Activated CD4-positive, alpha-beta memory T cell treated with anti-CD3 and anti-CD28 coated beads, Interleukin-2, amount 10 ng/mL, durations not matched to agents 7 days and 5 days (primary cell): ENCODE measurements at places on chromosomes 1 and 21. TPM values are rescaled to one million over a fixed set of nuclear protein-coding genes. Genes with fewer than 3 reads are reported as not detected.

DNA sequence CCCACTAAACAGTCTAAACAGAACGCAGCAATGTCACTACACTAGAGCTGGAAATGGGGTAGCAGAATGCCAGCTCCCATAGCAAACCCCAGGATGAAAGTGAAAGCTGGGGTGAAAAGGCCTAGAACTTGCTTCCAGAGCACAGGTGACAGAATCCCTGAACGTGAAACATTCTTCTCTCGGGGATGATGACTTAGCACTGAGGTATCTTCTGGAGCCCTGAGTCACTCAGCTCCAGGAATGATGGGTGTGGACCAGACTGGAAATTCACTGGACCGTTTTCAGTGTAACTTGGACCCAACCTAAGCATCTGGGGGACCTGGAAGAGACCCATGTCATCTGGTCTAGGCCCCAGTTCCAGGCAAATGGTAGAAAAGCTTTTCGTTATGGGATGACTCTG, 108.9 kb downstream of the CDC7 start:
- DNase-seq: no peak

- DNase-seq: peak; percentile 58
These were observed 36.4 kb downstream of the SLC2A7 start for GRCh38 chr1:8989821-8990220.

DNA sequence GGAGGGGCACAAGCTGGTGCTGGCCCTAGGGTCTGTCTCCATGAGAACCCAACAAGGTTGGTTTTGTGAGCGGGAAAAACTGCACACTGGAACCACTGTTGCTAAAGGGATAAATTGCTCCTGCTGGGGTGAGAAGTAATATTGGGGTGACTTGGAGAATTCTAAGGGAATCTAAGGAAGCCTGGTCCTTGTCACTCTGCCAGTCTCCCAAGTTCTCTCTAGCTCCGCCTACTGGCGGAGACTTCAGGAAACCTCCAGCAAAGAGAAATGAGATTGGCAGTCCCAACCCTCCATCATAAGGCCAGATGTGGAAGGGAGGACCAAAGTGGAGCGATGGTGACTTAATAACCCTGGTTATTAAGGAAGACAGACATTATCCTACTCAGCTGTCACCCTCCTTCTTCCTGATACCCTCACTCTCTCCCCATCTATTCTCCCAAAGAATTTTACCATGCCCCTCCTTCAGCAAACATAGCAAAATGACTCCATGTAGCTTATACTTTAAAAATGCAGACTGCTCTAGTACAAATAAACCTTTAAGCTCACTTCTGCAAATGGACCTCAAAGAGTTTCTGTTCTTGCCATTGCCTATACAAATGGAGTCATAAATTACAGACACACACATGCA, 2.7 kb downstream of the LCE1F start:
- no peak for DNase-seq

DNA sequence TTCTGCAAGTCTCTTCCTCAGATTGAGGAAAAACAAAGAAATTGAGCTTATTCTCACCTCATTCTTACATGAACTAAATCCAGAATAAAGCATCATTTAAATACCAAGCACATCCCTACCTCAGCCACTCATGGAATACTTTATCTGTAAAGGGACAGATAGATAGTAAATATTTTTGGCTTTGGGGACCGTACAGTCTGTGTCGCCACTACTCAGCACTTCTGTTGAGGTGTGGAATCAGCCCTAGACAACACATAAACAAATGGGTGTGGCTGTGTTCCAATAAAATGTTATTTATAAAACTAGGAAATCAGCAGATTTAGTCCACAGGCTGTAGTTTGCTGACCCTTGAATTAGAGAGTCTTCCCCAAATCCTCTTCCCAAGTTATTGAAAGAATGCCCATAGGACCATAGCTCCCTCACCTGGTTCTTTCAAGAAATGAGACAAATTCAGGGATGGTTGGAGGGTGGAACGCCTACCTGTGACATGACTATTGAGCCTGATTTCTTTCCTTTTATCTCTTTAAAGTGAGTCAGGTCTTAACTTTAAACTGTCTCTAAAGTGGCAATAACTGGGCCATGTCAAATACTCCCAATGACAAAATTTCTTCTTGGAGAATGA, 878.5 kb downstream of the USP25 start:
- no peak for DNase-seq

DNA sequence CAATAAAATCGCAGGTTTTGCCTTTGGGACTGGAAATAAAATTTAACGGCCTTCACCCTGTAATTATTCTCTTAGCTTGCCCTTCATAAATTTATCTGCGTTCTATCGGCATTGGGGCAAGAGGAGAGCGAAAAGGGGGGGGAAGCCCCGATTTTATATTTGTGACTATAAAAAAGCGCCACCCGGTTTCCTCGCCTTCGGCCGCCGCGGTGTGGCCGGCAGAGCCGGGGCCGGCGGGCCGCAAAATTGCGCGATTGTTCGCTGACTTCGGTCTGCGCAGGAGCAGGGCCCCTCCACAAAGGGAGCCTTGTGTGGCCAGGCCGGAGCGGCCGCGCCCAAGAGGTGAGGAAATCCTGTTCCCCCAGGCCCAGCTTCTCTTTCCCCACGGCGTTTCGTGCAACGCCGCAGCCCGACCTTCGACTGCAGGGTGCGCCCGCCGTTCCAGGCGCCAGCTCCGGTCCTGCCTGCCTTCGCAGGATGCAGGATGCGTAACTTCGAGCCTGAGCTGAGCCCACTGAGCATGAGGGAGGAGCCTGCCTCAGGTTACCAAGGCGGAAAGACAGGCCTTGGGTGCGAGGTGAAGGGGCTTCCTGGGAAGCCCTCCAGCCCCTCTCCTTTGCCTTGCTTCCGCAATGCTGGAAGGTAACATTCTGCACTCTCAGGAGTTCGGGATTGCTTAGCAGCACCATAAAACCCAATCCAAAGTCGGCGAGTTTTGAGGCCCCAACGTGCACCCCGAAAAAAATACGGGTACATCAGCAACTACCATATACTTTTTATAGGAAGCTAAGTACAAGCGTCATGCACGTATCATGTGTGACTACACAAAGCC, 4.9 kb upstream of the TBX15 start:
- no peak for DNase-seq

- DNase-seq: no peak
These were observed 3.0 kb downstream of the IER5 start for GRCh38 chr1:181091309-181092040.

DNA sequence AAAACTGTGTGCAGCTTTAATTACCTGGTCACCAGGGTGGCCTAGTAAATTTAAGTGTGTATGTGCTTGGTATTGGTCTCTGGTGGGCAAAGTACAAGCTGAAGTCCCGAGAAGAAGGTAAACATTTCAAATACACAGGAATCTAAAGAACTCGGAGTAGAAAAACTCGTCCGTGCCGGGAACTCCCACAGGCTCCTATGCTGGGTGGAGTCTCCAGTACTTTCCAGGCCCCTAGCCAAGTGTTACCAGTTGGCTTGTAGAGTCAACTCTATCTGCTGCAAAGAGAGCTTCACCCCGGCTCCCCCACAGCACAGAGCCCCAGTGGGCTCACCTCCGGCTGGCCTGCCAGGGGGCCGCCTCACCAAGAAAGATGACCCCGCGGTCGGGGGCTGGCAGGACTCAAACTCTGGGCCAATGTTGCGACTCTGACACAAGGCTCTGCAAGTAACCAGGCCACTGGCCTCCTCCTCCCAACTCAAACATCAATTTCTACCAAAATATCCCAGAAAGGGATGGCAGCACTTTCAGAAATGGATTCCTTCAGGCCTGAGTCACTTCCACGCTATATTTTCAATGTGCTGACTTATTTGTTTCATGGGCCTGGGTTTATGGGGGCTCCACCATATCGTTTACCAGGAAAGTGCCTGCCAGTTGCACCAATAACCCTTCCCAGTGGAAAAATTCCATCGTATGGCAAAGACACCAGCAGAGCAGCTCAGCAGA, 73.9 kb downstream of the SLC66A1 start:
- DNase-seq: no peak

DNA sequence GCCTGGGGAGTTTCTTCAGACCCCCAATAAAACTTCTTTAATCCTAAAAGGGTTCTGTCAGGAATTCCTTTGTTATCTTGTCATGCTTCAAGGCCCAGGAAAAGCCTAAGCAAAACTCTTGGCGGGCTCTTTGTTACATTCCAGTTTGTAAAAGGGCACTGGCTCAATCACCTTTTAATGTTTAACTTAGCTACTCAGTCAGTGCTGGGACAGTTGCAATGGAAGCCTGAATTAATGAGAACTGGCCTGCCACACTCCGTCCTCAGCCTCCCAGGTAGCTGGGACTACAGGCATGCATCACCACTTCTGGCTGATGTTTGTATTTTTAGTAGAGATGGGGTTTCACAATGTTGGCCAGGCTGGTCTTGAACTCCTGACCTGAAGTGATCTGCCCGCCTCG, 21.3 kb upstream of the ASB17 start:
- no peak for DNase-seq

DNA sequence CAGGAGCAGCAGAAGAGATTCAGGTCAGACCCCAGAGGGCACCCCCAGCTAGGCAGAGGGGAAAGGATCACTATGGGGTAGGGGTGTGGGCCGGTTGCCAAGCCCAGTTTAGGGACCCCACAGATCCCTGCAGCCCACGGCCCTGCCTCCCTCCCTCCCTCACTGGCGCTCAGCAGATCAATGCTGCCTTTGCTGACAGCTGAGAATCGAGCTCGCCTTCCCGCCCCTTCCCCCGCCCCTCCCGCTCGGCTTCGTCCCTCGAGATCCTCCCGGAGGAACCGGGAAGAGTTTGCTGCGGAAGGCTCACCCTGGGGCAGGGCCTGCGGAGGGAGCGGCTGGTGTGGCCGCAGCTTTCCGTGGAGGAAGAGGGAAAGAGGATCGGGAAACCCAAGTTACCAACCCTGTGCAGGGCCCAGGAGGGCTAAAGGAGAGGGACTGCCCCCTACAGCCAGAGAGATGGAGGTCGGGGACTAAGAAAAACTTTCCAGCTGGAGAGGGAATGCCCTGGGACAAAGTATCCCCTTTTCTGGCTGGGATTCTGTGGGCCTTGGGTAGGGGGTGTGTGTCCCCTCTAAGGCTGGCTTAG, 1.1 kb upstream of the KCNQ4 start:
- no peak for DNase-seq

DNA sequence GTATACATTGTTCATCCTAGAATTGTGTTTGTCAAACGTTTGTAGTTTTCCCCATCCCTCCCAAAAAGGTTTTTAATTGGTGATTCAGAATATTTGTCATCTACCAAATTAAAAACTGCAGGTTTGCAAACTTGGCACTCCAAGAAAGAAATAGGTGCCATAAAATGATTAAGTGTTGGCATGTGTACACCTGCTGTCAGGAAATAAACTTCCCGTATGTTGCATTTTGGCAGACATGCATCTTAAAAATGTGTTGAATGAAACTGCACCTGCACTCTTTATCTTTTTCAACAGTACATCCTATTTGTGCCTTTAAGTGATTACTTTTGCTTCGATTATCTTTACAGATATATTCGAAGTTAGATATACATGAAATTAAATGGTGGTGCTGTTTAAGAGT, 7.3 kb downstream of the B3GALT2 start:
- DNase-seq: no peak

DNA sequence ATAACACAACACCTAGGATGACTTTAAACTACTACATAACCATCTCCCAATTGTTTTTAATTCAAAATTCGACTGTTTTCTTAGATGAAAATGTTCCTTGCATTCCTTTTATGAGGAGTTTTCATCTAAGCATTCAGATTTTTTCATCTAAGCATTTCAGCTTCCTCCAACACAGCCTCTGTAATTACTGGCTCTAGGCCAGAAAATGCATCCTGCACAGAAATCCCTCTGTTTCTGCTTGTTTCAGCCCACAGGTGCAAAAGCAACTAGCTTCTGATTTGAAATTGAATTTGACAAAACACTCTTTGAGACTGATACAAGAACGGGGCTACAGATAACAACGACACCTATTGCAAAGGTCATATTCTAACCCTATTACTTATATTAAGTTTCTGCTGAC, 90.4 kb downstream of the RGS21 start:
- DNase-seq: no peak

DNA sequence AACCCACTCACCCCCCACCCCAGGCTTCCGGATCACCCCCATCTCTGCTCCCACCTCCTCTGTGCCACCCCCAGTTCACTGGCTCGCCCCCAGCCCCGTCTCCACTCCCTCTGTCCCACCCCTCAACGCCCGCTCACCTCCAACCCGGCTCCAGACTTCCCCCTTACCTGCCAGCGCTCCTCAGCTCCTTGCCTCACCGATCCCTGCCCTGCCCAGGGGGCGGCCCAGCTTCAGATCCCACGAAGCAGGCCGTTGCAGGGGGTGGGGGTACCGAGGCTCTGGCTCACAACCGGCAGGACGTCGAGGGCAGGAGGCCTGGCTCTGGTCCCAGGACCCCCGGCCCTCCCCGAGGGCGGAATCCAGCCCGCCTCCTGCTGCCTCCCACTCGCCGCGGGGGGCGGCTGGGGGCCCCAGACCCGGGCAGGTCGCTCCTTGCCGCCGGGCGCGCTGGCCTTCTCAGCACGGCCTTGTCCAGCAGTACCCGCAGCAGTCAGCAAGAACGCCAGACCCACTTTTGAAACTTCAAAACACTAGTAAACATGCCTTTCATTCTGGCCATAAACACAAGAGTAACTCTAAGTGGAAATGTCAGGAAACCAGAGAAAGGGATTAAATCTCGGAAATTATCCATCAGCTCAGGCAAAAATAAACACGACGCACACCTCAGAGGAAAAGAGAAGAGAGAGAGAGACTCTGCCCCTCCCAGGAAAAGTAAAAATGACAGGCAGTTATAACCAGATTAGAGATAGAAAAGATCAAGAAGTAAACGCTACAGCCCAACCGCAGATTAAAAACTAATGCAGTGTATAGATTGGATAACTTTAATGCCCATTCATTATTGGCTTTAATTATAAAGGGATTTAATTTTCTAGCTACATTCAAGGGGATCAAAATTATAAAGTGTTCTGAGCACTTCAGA, 1.0 kb upstream of the FAM89A start:
- DNase-seq: no peak

DNA sequence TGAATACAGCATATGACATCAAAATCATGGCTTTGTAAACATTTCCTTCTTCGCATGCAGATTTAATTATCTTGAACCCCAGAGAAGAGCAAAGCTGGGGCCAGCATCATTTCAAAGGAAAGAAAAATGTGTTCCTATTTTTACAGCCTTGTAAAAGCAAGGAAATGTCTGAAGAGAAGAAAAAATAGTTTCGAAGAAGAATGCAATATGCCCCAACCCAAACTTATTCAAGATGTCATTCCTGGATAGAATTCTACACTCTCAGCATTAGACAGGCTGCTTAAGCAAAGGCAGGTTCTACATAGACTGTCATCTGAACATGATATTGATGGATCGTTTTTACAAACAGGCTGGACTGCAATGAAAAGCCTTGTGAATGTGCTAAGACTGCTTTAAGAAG, 900.8 kb downstream of the TTLL7 start:
- no peak for DNase-seq

GRCh38 chr1:46425726-46426125, 31.6 kb downstream of the FAAH start:
- DNase-seq: no peak

The CELA2B gene
- not detected for total RNA-seq

The E2F2 gene
- 98.9 TPM for total RNA-seq

The OR6K3 gene
- not detected for total RNA-seq

The OR2T11 gene
- total RNA-seq: not detected

The AUNIP gene
- total RNA-seq: 5.4 TPM

The CENPF gene
- 125 TPM for total RNA-seq

The POU2F1 gene
- 20.4 TPM for total RNA-seq
